Activated T-cell treated with anti-CD3 and anti-CD28 coated beads for 24 hours (primary cell): ENCODE measurements at places on chromosomes 16 and 17.

DNA sequence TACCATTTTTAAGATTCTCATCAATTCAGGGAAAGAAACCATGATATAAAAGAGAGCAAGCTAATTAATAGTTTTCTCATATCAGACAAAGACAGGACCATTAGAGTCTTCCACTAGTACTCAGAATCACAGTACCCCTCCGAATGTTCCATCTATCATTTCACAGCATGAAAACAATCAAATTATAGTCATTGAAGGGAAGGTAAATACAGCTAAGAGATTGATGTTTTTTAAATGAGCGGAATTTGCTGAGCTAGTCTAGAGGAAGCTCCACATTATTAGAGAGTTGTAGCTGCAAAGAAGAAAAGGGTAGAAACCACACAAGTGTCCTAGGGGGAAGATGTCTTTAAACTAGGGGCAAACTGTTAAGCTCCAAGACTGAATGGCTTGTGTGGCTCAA, 808.9 kb downstream of the CDH11 start:
- no peak for DNase-seq

GRCh38 chr17:31452561-31453110, 61.2 kb downstream of the RAB11FIP4 start:
- DNase-seq: no peak

- DNase-seq: no peak
Measured at GRCh38 chr16:65909310-65910050, 457.0 kb upstream of the CDH5 start.

DNA sequence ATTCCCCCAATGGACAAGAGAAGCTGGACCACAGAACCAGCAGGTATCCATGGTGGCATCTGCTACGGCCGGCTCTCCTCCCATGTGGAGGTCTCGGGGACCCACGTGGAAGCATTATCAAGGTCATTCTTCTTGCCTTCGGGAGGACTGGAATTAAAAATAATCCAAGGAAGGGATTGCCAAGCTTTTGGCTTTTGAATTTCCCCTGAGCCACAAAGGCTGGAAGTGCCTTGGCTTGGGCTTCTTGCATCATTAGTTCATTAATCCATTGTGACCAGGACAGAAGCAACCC, 16.1 kb downstream of the NAGPA start:
- DNase-seq: no peak

DNA sequence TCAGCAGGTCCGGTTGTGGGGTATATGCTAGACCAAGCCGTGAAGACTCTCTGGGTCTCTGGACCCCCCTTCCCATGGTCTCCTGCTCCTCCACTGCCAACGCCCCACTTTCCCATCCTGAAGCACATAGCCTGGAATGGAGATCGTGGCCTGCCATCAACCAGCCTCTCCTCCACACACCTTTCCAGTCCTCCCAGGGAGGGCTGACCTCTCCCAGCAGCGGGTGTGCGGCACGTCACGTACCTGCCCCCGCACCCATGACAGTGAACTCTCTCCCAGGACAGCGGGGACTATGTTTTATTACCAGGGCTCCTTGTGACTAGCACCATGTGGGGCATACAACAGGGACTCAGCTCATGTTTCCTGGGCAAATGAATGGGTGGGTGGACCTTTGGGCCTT, 1.8 kb downstream of the PRM3 start:
- no peak for DNase-seq

GRCh38 chr17:81512562-81513371, at the start of gene ACTG1:
Gene ACTG1, minus strand, starts transcription at chr17:81512799. Its CDS starts 445 bp downstream, at chr17:81512354.
- DNase-seq: peak; percentile 86

- DNase-seq: no peak
Measured at GRCh38 chr17:83101805-83102480, 22.5 kb downstream of the METRNL start.

- no peak for DNase-seq
Measured at GRCh38 chr16:11066261-11066870, 122.0 kb downstream of the CLEC16A start.

- no peak for DNase-seq
Measured at GRCh38 chr16:10754941-10755340, 11.3 kb downstream of the NUBP1 start.

DNA sequence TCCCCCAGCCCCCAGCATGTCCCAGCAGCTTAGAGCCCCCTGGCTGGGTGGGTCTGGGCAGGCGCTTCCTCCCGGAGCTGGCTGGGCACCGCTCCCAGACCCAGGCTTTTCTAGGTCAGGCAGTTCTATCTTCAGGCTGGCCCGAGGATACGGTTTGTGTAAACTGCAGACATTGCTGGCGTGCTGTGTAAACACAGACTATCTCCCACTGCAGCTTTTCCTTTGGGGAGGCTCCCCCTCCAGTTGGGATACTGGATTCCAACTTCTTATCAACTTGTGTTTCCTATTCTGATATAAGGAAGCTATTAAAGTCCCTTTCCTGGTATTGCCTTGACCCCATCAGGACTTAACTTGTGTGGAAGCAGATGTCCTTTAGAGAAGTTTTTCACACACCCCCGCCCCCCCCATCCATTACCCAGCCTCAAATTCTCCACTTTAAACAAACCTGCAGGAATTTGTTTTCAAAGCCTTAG, 18.3 kb upstream of the GNA13 start:
- no peak for DNase-seq

DNA sequence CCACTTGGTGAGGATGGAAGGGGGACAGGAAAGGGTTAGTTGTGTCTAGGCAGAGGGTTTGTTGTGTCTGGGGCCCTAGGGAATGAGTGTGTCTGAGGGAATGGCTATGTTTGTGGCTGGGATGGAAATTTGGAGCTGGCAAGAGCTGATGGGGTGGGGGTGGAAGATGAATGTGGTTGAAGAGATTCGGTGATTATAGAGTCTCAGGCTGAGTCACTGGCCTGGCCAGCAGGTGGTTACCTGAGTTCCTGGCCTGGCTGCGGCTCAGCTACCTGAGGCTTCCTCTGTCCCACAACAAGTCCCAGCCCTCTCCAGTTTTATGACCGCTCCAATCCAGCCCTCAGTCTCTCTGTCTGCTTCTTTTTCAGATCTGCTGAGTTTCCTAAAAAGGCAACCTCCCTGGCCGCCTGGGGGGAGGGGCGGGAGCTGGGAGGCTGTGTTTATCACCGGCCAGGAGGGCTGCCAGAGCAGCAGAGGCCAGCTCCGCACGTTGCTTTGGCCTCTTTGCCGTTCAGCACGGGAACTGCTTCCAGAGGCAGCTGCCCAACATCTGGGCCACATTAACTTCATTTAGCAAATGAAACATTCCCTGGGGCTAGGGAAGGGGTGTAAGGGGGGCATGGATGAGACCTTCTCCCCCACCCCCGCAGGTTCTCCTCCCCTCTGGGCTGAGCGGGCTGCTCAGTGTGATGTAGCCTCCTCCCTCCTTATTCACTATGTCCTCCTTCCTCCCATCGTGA, 21.8 kb downstream of the ITGB3 start:
- no peak for DNase-seq

- DNase-seq: no peak
Measured at GRCh38 chr17:41140360-41141131, at the start of gene KRTAP4-6. Gene KRTAP4-6, minus strand, starts transcription at chr17:41140544. Its CDS starts 57 bp downstream, at chr17:41140487.

DNA sequence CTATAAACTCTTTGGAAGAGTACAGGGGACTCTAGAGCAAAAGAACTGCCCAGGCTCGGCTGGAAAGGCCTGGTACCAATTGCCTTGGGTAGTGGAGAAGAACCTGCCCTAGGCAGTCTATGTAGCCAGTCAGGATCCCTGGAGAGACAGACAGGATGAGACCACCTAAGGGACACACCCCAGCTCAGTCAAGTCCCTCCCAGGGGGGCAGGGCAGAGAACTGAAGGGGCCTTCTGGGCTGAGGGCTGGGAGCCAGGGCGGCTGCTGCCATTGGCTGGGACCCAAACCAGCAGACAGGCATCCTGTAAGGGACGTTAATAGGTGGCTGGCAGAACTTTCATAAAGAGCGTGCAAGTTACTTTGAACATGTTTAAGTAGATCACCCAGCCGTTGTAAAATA, 12.8 kb upstream of the SLC38A8 start:
- no peak for DNase-seq

GRCh38 chr17:57953705-57954396, 1.4 kb downstream of the CUEDC1 start:
- no peak for DNase-seq

- peak; percentile 22 for DNase-seq
Measured at GRCh38 chr16:997440-998051, 16.0 kb downstream of the SOX8 start.

DNA sequence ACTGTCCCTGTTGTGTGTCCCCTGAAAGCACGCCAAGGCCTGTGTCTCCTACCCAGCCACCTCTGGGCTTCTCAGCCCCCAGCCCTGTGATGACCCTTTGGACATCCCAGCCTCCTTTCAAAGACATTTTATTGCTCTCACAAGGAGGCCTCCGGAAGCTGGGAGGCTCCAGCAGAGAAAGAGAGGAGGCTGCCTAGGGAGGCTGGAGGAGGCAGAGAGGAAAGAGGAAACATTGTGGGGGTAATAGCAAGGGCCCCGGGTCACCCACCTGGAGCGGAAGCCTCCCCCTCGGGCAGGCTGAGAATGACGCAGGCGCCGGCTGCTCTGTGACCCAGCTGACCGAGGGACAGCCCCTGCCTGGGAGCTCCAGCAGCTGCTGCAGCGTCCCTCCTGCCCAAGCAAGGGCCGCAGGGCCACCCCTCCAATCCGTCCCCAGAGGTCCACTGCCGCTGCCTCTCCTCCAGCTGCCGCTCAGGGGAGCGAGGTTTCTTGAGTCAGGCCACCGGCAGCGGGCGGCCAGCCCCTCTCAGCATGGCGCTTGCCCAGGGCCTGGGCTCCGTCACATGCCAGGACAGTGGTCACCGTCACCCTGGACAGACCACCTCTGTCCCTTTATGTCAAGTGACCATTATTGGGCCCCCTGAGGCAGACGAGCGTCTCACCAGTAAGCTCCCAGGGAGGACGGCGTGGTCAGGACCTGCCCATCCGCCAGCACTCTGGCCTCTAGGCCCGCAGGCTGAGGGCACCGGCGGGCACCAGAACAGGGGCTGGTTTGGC, 29.3 kb downstream of the ACTG1 start:
- no peak for DNase-seq

DNA sequence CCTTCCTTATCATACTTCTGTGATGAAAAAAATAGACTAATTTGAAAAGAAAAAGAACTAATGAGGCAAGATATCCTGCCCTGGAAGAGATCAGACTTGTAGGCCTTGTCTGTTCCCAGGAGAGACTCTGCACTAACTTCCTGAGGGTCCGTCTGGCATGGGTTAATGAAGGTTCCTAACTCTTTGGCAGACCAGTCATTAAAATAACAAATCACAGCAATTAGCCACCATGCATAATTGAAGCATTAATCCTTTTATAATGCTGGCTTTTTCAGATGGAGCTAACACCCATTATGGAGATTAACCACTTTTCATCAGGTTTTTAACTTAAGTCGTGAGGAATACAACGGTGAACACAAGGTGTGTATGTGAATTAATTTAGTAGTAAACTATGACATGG, 10.4 kb upstream of the KRT10 start:
- no peak for DNase-seq

DNA sequence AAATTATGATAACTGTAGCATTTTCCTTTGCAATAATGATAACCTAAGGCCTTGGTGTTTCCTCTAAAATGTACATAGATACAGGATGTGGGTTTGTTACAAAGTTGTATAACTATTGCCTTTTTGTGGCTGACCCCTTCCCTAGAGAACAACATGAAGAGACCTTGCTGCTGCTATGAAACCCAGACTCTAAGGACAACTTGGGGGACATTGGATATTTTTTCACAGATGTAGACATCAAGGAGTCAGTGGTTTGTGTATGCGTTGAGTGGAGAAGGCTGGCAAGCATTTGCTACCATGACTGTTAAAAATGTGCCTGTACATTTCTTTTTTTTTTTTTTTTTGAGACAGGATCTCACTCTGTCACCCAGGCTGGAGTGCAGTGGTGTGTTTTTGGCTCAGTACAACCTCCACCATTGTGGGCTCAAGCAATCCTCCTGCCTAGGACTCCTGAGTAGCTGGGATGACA, 12.3 kb downstream of the HMOX2 start:
- no peak for DNase-seq

GRCh38 chr16:30896261-30896888, at the start of gene CTF1:
Gene CTF1, plus strand, starts transcription at chr16:30896614. Its CDS starts 30 bp downstream, at chr16:30896644.
- no peak for DNase-seq

GRCh38 chr17:28735242-28735722, 6.7 kb downstream of the NEK8 start:
- DNase-seq: no peak

DNA sequence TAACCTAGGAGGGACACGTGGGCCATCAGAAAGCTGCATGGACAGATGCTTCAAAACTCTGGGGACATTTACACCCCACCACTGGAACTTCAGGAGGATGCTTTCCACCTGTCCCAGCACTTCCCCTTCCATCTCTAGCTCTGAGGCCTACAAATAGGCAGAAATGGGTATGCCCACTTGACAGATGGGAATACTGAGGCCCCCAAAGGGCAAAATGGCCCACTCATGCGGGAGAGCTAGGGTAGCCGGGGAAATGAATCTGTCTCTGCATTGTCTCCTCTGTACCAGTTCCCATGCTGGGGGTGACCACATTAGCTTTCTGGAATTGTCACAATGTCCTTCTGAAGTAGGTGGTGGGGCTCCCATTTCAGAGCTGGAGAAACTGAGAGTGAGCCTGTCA, 592.1 kb upstream of the CDH5 start:
- DNase-seq: no peak

- DNase-seq: no peak
Measured at GRCh38 chr16:10780628-10781027, 37.0 kb downstream of the NUBP1 start.

- DNase-seq: peak; percentile 28
Measured at GRCh38 chr17:79420318-79421243, 190.3 kb downstream of the RBFOX3 start.
